Astrocyte (in vitro differentiated cells and primary cell): ENCODE measurements at places on chromosomes 2 and 18. TPM values are rescaled to one million over a fixed set of nuclear protein-coding genes. Genes with fewer than 3 reads are reported as not detected.

DNA sequence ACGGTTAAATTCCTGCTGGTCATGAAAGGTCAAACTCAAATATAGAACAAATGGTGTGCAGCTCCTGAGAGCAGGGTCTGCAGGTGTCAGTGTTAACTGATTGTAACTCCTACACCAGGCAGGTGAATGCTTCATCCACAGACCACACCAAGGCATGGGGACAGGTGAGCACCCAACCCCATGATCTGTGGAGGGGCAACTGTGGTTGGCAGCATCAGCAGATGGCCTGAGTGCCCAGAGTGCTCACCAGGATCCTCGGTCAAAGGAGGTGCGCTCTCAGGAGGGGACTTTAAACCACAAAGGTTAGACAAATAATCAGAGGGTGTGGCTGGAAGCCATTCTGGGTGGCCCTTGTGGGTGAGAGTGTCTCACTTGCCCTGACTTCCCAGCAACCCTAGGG, 44.5 kb downstream of the PTGR3 start:
- DNase-seq = no peak

GRCh38 chr2:55103046-55103445, 52.8 kb upstream of the RTN4 start:
- no peak for DNase-seq

DNA sequence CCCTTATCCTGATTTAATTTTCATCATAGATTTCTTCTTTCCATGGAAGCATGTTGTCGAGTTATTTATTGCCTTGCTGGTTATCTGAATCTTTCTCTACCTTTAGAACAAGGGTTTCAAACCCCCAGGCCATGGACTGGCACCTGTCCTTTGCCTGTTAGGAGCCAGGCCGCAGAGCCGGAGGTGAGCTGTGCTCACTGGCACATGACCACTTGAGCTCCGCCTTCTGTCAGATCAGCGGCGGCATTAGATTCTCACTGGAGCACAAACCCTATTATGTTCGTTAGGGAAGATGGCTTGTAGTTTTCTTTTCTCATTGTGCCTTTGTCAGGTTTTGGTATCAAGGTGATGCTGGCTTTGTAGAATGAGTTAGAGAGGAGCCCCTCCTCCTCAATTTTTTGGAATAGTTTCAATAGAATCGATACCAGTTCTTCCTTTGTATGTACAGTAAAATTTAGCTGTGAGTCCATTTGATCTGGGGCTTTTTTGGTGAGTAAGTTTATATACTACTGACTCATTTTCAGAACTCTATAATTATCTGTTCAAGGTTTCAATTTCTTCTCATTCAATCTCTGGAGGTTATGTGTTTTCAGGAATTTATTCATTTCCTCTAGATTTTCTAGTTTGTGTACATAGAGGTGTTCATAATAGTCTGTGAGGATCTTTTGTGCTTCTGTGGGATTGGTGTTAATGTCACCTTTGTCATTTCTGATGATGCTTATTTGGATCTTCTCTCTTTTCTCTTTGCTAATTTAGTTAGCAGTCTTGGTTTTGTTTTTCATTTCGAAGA, 668.0 kb upstream of the FAM98A start:
- no peak for DNase-seq

DNA sequence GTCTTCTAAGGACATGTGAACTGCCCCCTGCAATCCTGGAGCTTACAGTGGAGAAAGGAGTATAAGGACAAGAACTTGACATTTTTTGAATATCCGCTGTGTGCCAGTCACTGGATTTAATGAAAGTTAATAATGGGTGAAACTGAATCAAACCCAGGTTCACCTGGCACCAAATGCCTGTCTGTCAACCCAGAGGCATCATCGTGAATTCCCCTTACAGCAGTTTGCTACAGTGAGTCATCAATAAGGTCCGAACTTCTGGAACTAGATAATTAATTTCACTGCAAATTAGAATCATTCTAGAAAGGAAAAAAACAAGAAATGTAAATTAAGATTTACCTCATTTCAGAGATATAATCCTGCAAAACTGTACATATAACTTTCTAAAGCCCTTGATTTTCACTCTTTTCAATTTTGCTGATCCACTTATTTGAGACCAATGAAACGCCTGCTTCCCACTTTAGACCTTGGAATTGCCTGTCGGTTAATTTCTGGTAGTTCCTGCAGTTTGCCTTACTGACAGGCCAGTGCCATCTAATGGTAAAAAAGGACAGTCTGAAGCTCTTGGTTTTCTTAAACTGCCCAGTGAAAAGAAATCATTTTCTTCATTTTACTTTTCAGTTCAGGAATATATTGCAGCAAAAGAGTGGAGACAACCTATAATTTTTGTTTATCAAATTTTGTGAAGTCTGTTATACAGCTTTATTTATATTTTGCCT, 8.2 kb downstream of the DSG2 start:
- DNase-seq = peak; percentile 24

DNA sequence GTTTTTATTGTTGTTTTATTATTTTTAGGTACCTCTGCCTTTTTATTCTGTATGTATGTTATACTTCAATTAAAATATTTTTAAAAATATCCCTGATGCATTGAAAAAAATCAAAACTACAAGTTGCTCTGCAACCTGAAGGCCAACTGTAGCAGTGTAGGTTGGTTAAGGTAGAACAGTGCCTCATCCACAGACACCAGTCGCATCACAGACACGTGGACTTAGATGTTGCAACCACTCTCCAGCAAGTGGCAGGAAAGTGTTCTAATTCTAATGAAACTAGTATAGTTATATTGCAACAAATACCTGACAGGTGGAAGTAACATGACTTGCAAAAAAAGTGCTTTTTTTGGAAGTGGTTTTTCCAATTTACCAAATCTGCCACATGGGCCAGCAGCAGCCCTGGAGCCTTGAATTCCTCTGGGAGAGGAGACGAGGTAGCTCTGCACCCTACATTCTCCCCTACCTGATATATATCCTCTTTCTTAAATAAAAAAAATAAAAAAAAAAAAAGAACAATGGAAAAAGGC, 28.4 kb upstream of the SLC3A1 start:
- no peak for DNase-seq

GRCh38 chr2:173400760-173401159, 46.1 kb downstream of the CDCA7 start:
- no peak for DNase-seq

DNA sequence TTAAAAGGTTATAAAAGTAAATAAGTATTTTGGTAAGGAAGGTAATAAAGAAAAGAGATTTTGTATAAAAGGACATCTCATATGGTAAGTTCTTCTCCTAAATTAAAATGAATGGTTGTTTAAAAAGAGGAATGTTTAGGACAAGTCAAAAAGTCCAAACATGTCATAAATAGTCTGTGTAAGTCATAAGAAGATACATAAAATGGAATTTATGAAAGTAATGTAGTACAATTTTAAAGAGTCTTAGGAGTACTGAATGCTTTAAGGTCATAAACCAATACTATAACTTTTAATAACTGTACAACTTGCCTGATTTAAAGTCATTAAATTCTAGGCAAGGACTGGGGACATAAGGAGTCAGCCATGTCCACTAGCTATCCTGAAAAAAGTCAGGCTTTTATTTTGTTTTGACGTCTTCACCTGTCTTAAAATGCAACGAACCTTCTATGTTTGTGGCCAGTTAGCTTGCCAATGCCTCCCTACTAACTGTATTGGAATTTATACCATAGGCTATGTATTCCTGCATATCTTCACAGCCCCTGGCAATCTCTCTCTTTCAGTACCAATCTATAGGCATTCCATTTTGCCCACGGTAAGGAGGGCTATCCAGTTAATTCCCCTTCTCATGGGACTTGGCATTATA, 312.3 kb upstream of the LRRTM4 start:
- no peak for DNase-seq

- peak; percentile 23 for DNase-seq
These were observed 818.9 kb upstream of the ACVR2A start for GRCh38 chr2:147025646-147026585.

GRCh38 chr18:21163647-21164547, 52.3 kb upstream of the ROCK1 start:
- peak; percentile 84 for DNase-seq

GRCh38 chr2:178208336-178208735, 14.0 kb downstream of the OSBPL6 start:
- DNase-seq = no peak

- DNase-seq = no peak
These were observed 57.3 kb upstream of the C2orf15 start for GRCh38 chr2:99084256-99084655.

GRCh38 chr18:10908760-10909159, 240.6 kb downstream of the PIEZO2 start:
- no peak for DNase-seq

GRCh38 chr2:146939991-146940685, 904.7 kb upstream of the ACVR2A start:
- no peak for DNase-seq

GRCh38 chr2:8435608-8436007, 246.2 kb upstream of the ID2 start:
- DNase-seq = no peak

DNA sequence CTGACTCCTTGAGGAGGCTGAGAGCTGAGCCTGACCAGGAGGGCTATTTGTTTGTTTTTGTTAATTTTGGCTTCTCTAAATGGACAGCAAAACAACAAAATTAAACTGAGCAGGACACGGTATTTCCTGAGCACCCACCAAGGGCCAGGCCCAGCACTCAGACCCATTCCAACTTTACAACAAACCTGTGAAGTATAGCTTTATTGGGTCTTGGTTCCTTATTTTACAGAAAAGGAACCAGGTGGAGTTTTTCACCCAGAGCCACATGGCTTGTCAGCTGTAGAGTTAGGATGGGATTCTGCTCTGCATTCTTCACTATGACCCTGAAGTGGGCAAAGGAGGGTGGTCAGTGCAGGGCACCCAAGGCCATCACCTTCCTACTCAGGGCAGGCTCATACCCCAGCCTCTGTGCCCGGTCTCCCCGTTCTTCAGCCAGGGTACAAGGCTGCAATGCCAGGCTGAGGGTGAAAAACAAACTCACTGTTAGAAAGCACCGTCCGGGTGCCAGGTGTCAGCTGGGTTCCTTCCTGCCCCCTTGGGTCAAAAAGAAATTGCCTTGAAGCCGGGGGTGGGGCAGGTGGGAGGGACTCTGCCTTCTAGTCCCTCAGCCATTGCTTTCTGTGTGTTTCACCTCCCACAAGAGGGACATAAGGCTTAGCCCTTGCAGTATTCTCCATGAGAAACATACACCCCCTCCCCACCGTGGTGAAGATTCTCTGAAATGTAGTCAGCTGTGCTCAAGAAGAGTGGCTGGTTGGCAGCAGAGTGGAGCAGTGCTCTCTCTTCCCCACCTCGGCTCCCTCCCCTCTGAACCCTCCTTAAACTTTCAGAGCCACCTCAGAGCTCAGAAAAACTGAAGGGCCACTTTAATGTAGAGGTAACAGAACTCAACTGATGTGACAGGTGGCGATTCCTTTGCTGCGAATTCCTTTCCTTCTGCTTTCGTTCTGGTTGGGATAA, 2.2 kb downstream of the PSD4 start:
- DNase-seq = no peak

DNA sequence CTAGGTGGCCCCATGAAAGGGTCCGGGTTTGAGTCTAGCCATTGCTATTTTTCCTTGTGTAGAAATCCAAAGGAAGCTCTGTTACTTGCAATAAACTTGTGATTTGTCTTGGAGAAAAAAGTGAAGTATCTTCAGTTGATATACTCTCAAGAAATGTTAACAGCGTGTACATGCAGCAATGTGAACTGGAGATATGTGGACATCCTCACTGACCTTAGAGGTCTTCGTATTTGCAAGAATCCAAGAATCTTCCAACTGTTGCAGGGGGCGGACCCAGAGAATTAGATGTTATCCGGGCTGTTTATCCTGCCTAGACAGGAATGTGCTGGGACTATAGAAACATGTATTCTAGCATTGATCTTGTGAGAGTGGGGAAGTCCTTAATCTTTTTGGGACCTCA, 187.6 kb downstream of the KCNS3 start:
- no peak for DNase-seq

DNA sequence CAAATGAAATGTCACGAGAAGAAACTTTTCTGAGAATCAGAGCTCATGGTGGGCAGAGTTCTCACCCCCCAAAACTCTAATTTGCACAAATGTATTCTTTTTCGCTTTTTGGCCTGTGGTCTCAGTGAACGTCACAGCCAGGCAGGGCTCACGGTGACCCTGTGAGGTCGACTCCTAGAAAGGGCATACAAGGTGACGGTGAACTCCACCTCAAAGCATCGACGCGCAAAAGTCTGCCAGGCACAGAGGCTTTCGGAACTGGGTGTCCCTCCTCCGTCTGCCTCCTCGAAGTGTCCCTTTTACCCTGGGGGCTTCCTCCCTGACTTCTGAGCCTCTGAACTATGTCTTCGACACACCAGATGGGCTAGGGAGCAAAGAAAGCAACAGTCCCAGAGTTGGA, 139.2 kb upstream of the PXDN start:
- DNase-seq = no peak

GRCh38 chr2:69789175-69789721, 40.2 kb upstream of the GMCL1 start:
- peak; percentile 97 for DNase-seq

DNA sequence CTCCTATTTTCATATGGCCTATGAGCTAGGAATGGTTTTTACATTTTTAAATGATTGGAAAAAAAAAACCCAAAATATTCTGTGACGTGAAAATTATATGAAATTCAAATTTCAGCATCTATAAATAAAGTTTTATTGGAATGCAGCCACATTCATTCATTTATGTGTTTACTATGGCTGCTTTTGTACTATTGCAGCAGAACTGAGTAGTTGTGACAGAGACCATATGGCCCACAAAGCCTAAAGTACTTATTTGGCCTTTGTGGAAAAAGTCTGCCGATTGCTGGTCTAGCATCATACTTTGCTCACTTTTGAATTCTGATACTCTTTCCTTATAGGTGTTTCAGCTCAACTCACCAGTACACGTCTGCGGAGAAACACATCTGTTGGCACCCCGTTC, 39.0 kb downstream of the MYO3B start:
- DNase-seq = no peak

- no peak for DNase-seq
These were observed 94.2 kb downstream of the CABLES1 start for GRCh38 chr18:23229472-23229871.

GRCh38 chr2:160085662-160086061, 23.2 kb upstream of the PLA2R1 start:
- DNase-seq = no peak

DNA sequence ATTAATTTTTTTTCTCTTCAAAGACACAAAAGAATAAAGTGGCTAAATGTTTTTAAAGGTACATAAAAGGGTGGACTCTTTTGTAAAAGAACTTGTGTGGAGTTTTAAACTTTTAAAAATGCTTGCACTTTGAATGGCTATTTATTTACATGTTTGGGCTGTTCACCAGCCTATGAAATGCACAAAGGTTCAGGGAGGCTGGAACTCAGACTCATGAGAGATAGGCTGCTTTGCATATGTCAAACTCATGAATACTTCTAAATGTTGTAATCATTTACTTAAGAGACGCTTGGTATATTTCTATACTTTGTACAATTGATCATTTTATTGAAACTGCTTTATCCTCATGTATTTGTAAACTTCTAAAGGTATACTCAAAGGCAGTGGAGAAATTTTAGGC, 79.9 kb downstream of the ZEB2 start:
- DNase-seq = no peak

- no peak for DNase-seq
These were observed 320.9 kb upstream of the ETAA1 start for GRCh38 chr2:67076239-67076624.

Gene COLEC11
- total RNA-seq = not detected in 2 replicates

Gene XRCC5
- 237 and 249 TPM in 2 replicates for total RNA-seq

Gene TNFRSF11A
- 0.75 and 1.5 TPM in 2 replicates for total RNA-seq

Gene MOCOS
- 1.4 and 1.9 TPM in 2 replicates for total RNA-seq

Gene DGKD
- 17.7 and 18.1 TPM in 2 replicates for total RNA-seq

Gene PRSS56
- not detected in 2 replicates for total RNA-seq

Gene APOB
- 0.05 and 0.07 TPM in 2 replicates for total RNA-seq

Gene SPATS2L
- total RNA-seq = 192 and 221 TPM in 2 replicates

Gene GAREM1
- 9.0 and 9.9 TPM in 2 replicates for total RNA-seq

Gene UGT1A10
- not detected in 2 replicates for total RNA-seq
